NCI-H774 (cell line): ENCODE measurements at places on chromosomes 4 and X.

DNA sequence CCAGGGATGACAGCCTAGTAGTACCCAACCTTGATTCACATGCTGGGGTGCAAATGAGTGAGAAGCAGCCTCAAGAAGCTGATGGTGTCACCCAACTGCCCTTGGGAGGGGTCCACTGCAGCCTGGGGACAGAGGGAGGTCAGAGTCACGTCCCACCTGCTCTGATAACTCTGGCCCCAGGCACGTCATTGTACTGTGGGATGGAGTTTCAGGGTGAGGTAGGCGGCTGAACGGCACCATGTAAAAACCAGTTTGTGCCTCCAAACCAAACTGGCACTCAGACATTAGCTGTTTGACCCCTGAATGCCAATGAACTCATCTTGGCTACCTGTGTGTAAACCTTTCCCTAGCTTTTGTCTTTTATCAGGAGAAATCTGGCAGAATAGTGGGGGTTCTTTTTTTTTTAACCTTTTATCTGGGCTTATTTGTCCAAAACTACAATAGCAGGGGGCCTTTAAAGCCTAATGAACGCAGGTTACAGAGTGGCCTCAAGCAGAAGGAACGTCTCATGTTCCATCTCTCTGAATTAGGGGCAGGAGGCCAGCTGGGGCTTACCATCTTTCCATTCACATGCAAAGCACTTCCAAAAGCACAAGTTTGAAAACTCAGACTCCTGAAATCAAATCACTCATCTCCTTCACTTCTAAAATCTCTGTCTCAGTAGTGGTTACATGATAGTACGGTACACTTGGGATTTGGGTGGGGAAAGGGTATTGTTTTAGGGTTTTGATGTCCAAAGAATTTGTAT is 89.4 kb downstream of the IRF2 start:
- no peak for DNase-seq

DNA sequence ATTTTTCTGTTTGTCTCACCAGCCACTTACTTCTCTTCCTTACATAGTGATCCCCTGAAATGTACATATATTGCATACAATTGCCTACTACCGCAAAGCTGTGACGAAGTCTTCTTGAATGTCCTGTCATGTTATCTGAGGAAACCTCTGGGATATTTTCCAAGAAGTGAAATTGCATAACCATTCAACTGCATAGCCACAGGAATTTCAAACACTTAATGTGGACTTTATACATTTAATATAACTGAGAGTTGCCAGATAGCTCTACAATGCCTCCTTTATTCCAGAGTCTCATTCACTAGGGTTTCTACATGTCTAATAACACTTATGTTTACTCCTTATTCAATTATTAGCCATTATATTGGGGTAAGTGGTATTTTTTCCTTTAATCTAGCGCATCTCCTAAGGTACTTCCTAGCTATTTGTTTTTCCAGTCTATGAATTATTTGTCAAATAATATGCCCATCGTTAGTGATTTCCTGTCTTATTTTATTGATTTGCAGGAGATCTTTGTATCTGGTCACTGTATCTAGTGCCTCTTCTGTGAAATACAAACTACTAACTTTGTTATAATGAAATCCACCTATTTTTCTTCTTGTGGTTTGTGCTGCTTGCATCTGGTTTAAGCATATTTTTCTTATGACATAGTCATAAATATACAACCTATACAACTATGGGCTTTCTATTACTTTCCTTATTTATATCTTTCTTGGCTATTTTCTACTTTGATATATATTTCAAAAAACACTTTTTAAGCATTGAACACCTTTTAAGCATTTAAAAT is 69.2 kb upstream of the GRID2 start:
- no peak for DNase-seq

DNA sequence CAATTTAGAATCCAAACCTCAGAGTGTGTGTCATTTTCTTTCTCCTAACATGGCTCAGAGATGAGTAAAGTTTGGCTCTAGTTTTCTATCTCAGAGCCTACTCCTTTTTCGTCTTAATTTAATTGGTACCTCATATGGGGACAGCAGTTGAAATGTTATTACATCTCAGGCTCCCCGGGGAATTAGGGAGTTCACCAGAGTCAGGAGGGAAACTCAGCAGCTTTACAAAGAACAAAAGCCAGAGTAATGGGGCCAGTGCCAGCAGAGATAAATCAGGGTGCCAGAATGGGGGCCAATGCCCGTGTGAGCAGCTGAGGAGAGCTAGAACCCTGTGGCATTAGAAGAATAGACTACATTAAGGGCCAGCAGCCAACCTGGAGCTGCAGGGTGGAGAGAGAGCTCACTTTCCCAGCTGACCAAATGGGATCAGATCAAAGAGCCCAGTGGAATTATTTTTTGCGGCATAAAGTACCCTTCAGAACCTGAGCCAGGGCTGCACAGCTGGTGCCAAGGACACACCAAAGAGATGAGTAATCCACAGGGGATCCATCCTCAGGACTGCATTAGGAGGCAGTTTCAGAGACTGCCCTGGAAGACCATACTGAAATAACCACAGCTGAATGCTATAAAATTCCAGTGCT is 207.1 kb upstream of the DKK2 start:
- no peak for DNase-seq

DNA sequence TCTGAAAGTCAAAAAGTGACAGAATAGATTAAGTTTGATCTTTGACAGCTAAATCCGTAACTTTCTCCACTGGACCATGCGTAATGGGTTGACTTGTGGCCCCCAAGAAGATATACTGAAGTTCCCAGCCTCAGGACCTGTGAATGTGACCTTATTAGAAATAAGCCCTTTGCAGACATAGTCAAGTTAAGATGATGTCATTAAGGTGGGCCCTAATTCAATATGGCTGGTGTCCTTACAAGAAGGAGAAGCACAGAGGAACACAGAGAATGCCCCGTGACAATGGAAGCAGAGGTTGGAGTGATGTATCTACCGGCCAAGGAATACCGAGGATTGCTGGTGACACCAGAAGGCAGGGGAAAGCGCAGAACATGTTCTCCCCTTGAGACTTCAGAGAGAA is 14.4 kb downstream of the ENPP6 start:
- DNase-seq: no peak

DNA sequence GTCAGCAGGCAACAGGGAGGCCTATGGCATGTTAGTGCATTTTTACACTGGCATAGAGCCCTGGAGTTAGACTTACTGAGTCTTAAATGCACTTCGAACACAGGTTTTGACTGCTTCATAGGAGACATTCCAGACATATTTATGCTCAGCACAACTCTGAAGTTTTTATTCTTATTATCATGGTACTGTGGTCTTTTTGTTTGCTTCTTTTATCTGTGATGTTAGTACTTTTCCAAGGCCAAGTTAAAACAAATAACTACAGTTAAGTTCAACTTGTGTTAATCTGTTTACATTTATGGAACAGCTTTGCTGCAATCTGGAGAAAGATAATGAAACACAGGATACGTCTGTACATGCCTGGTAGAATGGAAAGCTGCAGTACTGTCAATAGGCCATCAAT is 76.5 kb downstream of the COL4A5 start:
- no peak for DNase-seq

GRCh38 chr4:127849505-127850234 is 31.0 kb upstream of the PLK4 start:
- no peak for DNase-seq

GRCh38 chrX:733961-734360 is 103.4 kb downstream of the SHOX start:
- DNase-seq: no peak

DNA sequence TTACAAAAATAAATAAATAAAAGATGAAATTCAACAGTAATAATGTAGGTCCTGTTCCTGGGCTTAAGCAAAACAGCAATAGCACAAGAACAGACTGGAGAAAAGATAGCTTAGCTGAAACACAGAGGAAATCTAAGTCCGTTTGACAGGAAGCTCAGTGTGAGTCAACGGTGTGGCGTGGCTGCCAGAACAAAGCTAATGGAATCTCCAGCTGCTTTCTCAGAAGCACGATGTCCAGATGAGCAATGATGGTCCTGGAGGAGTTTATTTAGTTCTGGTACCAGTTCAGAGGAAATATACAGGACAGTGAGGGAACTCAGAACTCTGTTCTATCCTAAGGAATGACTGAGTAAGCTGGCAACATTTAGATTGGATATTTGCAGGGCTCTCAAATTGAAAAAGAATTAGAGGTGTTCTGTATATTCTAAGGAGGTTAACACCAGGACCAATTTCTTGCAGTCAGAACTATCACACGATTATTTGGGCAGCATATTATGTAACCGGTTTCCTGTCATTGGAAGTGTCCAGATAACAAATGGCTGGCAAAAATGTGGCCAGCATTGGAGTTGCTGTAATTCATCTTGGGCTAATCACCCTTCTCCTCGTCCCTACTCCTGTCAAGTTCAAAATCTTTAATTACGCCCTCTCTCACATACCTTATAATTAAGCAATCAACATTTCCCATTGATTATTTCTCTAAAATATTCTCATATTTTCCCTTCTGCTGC is 12.7 kb downstream of the GAB3 start:
- DNase-seq: no peak

GRCh38 chr4:60656171-60656570 is 544.0 kb upstream of the ADGRL3 start:
- DNase-seq: no peak

DNA sequence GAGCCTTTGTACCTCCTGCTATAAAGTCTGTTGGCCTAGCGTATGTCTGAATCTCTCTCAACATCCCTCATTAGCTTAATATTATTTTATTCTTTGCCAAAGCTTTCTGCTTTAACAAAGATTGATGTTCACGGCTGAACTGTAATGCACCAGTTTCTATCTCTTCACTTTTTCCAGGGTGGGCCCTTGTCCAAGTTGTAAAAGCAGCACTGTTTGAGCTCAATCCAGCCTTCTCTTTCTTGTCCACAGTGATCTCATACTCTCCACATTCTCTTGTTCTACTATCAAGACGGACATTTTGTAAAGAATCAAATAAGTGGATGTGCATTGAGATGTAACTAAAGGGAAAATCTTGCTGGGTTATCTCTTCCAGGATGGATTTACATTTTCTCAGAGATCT is 34.4 kb upstream of the RTL3 start:
- no peak for DNase-seq

DNA sequence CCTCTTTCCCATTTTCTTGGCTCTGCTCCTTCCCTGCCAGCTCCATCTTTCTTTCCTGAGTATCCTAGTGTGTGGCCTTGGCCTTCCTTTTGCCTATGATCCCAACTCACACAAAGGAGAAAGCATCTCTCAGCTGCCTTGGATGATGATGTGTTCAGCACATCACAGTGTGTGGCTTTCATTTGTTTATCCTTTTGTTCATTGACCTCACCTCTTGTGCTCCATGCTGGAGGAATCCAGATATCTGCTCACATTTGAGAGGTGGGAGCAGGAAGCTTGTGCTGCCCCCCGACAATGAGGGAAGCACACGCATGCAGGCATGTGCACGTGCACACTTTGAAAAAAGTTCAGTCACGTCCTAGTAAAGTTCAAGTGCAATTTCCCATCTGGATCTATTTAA is 131.0 kb downstream of the SMIM20 start:
- DNase-seq: no peak

GRCh38 chr4:96228463-96228862 is 388.6 kb downstream of the PDHA2 start:
- no peak for DNase-seq

DNA sequence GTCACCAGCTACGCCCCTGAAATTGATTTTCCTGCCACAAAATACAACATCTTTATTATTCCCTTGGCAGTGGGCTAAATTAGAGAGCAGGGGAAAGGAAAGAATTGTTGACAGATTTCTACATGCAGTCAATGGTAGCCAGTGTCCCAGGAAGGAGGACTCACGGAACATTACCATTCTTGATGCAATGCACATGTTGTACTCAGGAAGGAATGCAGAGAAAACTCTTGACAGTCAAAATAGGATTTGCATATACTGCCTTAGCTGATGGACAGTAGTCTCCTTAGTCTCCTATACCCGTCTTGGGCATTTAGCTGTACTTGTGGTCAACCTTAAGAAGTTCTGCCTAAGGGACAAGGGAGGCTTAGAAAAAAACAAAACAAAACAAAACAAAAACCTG is 158.0 kb upstream of the GYPA start:
- no peak for DNase-seq

DNA sequence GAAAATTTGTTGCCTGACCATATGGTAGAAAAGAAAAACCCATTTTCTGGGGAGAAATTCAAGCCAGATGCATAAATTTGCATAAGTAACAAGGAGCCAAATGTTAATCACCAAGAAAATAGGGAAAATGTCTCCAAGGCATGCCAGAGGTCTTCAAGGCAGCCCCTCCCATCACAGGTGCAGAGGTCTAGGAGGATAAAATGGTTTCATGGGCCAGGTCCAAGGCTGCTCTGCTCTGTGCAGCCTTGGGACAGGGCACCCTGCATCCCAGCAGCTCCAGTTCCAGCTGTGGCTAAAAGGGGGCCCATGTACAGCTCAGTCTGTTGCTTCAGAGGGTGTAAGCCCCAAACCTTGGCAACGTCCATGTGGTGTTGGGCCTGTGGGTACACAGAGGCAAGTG is 200.0 kb downstream of the LARP7 start:
- DNase-seq: no peak

- no peak for DNase-seq
Measured at GRCh38 chr4:47827343-47828047, 10.4 kb downstream of the CORIN start.

- DNase-seq: no peak
Measured at GRCh38 chrX:5823903-5824302, 404.8 kb downstream of the NLGN4X start.

- DNase-seq: no peak
Measured at GRCh38 chr4:152485726-152486276, 50.1 kb downstream of the FBXW7 start.

DNA sequence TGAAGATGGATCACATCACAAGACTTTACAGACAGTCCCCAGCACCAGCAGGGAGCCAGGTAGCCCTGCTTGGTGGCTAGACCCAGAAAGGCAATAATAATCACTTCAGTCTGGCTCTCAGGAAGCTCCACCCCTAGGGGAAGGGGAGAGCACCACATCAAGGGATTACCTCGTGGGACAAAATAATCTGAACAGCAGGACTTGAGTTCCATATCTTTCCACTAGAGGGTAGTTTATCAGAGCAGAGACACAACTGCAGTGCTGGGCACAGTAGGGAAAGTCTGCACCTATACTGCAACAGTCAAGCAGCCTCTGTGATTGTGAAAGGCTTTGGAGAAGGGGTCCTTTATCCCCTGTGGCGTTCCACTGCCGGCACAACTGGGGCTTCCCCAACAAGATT is 547.0 kb upstream of the POU3F4 start:
- no peak for DNase-seq

DNA sequence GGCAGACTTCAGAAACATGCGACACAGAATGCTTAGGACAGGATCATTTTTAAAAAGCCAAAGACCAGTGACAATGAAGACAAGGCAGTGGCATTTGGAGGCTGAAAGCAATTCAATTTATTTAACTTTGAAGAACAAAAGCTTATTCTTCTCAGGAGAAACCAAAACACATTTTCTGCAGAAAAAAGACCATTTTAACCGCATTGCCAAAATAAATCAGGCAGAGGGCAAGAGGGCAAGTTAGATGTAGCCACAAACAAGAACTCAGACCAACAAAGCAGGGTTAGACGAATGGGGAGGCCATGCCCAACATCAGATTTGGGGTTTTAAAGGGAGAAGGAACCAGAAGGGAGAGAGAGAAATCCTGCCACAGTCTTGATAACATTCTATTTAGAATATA is 58.9 kb downstream of the RELL1 start:
- DNase-seq: no peak
